A673 (cell line): ENCODE measurements at places on chromosomes 4 and X.

DNA sequence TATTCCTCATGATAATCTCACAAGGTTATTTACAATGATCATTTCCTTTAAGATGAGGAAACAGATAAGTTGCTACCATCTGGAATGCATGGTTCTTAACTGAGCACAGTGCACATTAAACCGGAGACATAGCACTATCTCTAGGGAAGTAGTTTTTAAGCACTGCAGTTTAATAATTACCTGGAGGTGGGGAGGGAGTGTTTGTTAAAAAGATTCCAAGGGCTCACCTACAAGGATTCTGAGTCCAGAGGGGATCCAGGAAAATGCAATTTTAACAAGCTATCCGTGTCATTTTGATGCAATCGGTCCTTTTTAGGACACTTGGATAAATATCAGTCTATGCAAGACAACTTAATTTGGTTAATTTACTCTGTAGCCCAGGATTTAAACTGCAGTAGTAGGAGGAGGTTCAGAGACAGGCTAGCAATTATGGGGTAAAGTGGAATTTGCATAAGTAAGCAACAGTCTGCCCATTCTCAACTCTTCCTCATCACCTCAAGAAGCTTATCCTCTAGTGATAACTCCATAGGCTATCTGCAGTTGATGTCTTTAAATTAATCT, 2.8 kb upstream of the PDLIM5 start:
- DNase-seq: peak; percentile 48

GRCh38 chr4:17544831-17545234, 29.9 kb downstream of the CLRN2 start:
- DNase-seq: no peak

DNA sequence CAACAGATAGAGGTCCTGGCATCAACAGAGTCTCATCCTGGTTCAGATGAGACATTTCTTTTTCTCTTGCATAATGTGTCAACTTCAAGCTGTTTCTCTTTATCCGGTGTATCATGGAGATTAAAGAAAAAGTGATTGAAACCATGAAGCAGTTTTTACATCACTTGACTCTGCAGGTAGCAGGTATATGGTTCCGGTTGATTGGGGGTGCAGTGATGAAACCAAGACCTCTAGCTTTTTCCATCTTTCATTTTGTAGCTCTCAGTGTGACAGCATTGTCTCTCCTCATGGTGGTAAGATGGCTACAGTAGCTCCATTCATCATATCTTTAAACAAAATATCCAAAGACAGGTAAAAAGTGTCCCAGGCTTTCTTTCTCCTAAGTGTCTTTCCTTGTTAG, 2.4 kb upstream of the HOPX start:
- DNase-seq: no peak

DNA sequence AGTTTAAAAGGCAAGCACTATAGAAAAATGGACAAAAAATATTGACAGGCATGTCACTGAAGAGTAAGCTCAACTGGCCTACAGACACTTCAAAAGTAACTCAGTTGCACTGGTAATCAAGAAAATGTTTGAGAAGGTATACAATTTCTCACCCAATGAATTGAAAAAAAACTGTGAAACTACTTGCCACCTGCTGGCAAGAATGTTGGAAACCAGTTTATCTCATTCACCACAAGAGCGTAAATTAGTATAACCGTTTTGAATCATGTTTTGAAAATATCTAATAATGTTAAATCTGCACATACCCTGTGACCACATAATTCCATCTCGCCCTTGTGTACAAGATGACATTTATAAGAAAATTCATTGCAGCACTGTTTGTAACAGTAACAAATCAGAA, 31.7 kb downstream of the TXK start:
- peak; percentile 55 for DNase-seq

GRCh38 chr4:68718447-68719074, 48.1 kb upstream of the UGT2B15 start:
- no peak for DNase-seq

- no peak for DNase-seq
These were observed 110.6 kb upstream of the C1QTNF7 start for GRCh38 chr4:15317246-15317645.

DNA sequence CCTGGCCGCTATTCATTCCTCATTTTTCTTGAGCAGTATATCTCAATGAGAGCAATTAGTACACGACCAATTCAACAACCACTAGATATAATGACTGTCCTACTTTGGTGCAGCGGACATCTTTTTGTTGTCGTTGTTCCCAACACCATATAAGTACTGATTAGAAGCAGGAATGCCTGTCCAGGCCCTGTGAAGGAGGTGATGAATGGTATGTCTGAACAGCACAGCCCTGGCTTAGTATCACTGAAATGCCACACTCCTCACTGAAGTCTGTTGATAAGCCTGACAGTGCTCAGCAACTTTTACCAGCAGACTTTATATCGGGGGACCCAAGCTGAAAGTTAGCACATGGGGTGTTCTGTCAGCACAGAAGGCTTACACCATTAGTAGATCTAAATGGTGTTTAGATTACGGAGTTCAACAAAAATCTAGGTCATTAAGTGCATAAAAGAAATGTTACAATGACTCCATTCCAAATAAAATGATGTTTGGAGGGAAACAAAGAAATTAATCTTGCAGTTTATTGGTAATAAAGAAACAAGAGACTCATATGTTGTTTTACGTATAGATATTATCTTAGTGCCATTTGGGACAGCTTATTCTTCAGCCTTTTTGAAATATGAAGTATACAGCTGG, 228.3 kb upstream of the TTC29 start:
- no peak for DNase-seq

- no peak for DNase-seq
These were observed 9.5 kb downstream of the FRMD7 start for GRCh38 chrX:132118358-132118757.

DNA sequence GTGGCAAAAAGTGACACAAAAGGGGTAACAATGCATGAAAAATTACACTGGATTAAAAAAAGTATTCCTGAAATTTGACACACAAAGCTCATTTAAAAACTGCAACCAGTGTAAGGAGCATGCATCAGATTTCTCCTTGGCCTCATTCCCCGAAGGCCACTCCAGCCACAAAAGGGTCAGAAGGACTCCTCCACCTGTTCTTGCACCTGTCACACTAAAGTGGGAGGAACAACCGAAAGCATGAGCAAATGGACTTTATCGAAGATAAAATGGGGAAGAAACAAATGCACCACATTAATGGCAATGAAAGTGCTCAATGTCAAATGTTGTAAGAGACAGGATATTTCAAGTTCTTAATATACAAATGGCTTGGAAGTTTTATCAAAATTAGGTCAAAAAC, 88.2 kb downstream of the ADGRA3 start:
- no peak for DNase-seq

- no peak for DNase-seq
These were observed 1567.9 kb upstream of the TENM3 start for GRCh38 chr4:180675359-180675650.

- DNase-seq: no peak
These were observed 1343.8 kb upstream of the IGFBP7 start for GRCh38 chr4:58453956-58454355.

DNA sequence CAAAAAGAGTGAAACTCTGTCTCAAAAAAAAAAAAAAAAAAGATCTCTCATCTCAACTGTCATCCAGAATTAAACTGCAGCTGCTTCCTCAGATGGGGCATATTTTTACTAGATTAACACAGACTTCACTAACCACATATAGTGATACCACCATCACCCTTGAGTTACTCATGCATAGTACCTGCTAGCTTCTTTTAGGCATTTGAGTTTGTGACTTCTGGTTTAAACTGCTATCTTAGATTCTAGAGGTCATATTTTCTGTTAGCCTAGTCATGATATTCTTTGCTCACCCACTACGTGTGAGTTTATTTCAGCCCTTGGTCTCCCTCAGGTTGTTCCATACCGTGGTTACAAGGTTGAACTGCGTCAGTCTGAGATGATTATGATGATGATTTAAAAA, 154.9 kb upstream of the BMP3 start:
- DNase-seq: no peak

DNA sequence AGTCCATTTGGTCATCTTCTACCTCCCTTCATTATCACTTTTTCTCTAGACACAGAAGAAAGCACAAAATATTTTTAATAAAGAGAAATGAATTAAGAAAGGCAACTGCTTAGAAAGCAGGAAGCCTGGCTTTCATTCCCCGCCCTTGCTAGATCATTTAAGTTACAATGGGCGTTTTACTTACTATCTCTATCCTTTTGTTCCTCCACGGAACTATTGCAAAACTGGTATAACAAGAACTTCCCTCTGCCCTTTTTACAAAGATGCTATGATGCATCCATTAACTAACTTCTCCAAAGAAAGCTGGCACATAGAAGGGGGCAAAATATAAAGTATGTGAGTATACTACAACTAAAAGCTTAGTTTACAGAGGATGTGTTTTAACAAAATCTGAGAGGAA, 434.5 kb upstream of the FTHL17 start:
- no peak for DNase-seq

- DNase-seq: no peak
These were observed 10.7 kb upstream of the PCYT1B start for GRCh38 chrX:24657671-24658386.

GRCh38 chr4:42515156-42515884, 118.0 kb downstream of the SHISA3 start:
- no peak for DNase-seq

GRCh38 chr4:13312264-13312663, 171.9 kb downstream of the RAB28 start:
- no peak for DNase-seq

GRCh38 chr4:53671757-53672156, 80.5 kb upstream of the LNX1 start:
- no peak for DNase-seq

GRCh38 chr4:41880022-41880837, 55.0 kb upstream of the TMEM33 start:
- DNase-seq: no peak
